Smooth muscle cell of the brain vasculature (primary cell): ENCODE measurements at places on chromosomes 11 and 22.

- no peak for DNase-seq
Observed at GRCh38 chr11:32420937-32421901, 14.1 kb downstream of the WT1 start.

GRCh38 chr22:42637555-42637954 lies 2.8 kb downstream of the ATP5MGL start:
- no peak for DNase-seq

DNA sequence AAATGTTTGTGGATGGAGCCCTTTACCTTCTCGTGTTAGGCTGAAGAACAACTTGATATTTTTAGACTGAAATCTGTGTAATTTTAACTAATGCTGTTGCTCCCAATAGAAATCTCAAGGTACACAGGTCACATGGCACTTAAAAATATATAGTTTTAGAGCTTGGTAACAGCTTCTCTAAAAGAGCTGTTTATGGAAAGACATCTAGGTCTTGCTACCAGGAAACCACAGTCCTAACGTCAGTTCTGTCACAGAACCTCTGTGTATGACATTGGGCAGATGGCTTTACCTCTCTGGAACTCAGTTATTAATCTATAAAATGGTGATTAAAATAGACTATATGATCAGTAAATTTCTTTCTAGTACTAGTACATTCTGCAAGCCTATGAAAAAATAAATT lies 35.4 kb downstream of the PAK1 start:
- no peak for DNase-seq

DNA sequence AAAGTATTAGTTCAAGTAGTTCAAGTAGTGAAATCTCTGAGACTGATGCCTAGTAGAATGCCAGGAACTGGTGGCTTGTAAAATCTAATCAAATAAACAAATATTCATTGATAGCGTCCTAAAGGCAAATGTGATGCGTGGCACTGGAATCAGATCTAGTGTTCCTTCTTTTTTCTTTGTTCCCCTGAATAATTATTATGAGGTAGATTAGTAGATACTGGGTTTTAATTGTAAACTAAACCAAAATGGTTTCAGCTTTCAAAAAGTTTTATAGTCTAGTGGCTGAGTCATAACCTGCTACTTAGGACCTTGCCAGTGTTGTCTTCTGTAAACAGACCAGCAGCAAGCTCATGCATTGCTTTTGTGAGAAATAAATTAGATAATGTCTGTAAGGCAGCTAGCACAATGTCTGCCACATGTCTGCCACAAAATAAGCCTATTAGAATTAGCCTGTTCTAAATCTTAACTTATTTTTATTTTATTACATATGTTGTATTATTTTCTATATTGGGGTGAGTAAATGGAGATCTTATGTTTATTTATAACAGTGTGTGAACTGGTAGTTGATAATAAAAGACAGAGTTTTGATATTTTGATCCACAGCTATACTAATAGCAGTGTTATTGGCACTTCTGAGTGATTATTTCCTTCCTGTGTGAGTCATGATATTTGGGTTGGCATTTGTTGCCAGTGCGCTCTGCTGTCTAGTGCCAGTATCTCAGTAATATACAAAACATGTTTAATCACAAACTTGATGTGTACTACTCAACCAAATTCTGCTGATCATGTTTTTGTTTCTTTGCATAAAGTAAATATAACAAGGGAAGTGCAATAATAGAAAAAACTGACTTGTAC lies 135.7 kb downstream of the TMEM135 start:
- no peak for DNase-seq

- no peak for DNase-seq
Observed at GRCh38 chr22:44333847-44334635, 21.3 kb upstream of the SHISAL1 start.
